Colonic mucosa (tissue), 4 donors: ENCODE measurements at places on chromosomes 6 and 20.
A peak's percentile ranks its signal among the peaks of the same experiment; 100 is the strongest.

GRCh38 chr6:121297694-121298093 lies 36.6 kb downstream of the TBC1D32 start:
- no peak overlapping the region for H3K27ac ChIP-seq
- no peaks in the 10 kb centered on the region for H3K27me3 ChIP-seq
- DNase-seq, result no peak

- H3K27ac ChIP-seq, result no peak overlapping the region
- no peaks in the 10 kb centered on the region for H3K4me1 ChIP-seq
- H3K4me3 ChIP-seq, result no peak overlapping the region
- no peaks in the 10 kb centered on the region for H3K36me3 ChIP-seq
Observed at GRCh38 chr20:19522071-19522801, 235.8 kb upstream of the RIN2 start.

- peaks cover 4% of the 10 kb centered on the region for H3K4me1 ChIP-seq
- H3K27me3 ChIP-seq, result no peaks in the 10 kb centered on the region
- no peak for DNase-seq
Observed at GRCh38 chr6:57089265-57089664, 723 bp upstream of the ZNF451 start.

DNA sequence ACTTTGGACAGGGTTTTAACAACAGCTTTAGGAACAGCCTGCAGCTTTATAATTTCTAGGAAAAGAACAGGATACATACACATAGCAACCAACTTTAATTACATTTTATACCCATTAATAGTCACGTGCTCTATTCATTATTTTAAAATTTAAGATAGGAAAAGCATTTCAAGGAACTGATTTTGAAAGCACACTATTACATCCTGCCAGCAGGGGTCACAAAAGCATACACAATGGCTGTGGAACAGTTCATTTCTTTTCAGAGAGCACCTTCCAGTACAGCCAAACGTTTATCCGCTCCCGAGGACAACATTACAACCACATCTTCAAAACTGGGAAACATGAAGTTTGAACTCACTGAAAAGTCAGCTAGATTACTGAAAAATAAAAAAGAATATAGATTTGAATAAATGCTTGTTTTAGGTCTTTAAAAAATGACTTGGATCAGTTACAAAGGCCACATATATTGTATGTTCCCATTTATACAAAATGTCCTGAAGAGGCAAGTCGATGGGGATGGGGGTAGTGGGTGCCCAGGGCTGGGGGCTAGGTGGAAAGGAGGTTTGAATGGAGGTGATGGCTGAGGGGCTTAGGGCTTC lies 104.6 kb upstream of the EXOC2 start:
- H3K4me1 ChIP-seq, result no peaks in the 10 kb centered on the region
- no peak overlapping the region for H3K27ac ChIP-seq
- no peaks in the 10 kb centered on the region for H3K36me3 ChIP-seq

DNA sequence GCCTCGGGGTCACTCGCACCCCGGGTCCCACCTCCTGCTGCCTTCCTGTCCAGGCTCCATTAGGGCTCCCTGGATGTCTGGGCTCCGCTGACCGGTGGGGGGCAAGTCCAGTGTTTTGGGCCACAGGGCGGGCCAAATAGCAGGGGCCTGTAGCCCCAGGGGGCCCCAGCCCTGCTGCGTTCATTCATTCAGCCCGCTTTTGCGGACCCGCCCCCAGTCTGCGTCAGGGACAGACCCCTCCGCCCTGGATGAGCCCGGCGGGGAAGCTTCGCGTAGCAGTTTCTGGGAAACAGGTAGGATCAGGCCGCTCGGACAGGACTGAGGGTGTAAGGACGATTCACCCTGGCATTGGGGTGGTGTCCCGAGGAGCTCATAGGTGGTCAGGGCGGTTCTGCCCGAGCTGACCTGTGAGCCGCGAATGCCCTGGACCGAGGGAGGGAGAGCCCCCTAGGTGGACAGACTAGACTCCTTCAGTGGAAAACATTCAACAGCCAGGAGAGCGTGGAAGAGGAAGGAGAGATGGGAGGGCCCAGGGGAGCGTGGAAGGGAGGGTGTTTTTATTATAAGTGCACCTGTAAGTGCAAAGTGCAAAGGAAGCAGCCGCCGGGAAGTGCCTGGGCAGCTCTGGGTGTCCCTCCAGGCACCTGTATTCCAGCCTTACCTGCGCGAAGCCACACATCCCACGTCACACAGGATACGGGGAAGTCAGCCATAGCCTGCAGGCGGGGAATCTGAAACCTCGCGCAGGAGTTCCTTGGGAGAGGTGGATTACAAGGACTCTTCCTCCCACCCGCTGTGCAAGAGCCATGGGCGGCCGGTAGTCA lies 662 bp downstream of the ENTPD6 start:
- H3K36me3 ChIP-seq, result no peaks in the 10 kb centered on the region
- peak overlapping the region; percentile 94 for H3K27ac ChIP-seq
- H3K27me3 ChIP-seq, result no peaks in the 10 kb centered on the region
- peak overlapping the region; percentile 83 for H3K4me3 ChIP-seq
- DNase-seq, result peak; percentile 87
- peaks cover 10% of the 10 kb centered on the region for H3K4me1 ChIP-seq

- no peak for DNase-seq
- no peak overlapping the region for H3K27ac ChIP-seq
- no peaks in the 10 kb centered on the region for H3K4me1 ChIP-seq
- no peaks in the 10 kb centered on the region for H3K27me3 ChIP-seq
- H3K4me3 ChIP-seq, result no peak overlapping the region
- no peaks in the 10 kb centered on the region for H3K36me3 ChIP-seq
Observed at GRCh38 chr6:88908598-88909548, 54.5 kb downstream of the RNGTT start.

DNA sequence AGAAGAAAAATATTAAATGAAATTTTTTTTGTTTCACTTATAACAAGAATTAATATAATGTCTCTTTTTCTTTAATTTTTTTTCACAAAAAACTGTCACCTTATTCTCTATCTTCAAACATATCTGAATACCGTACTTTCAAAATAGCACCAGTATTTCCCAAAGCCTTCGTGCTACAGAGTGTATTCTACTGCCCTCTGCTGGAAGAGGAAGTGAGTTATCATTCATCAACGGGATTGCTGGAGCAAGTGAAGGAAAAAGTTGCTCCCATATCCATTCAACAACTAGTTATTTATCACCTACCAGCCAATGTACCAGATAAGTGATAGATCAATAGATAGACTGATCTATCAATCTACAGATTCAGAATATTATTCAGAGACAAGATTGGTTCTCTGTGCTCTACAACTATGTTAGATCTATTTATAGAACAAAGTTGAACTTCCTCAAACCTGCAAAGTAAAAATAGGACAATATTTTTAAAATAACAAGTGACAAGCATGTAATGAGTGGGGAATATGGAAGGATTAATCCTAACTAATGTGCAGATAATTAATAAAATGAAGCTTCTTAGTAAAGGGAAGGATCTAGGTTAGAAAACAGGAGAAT lies 26.7 kb upstream of the TFAP2B start:
- no peak for DNase-seq
- no peak overlapping the region for H3K4me3 ChIP-seq
- no peaks in the 10 kb centered on the region for H3K36me3 ChIP-seq
- no peak overlapping the region for H3K27ac ChIP-seq

DNA sequence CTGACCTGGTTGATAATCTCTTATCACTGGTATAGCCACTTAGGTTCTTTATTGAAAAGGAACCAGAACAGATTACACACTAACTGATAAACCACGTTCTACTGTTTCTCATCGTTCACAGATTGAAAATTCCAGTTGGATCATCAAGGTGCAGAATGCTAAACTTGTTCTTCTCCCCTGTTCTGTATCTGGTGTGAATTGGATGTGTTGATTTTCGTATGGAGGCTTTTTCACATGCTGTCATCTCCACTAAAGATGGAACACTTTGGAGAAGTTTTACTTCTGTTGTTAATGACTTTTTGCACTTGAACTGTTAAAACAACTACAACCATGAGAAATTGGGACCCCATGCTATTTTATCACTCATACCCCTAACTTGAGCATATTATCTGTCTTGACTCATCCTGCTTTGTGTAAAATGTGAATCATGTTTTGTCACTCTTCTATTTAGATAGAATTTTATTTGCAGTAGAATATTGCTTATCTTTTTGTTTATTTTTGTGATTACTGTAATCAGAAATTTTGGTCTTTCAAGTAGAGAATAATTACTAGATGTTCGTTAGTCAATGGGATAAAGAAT lies 17.5 kb downstream of the VAPB start:
- no peaks in the 10 kb centered on the region for H3K4me1 ChIP-seq
- H3K36me3 ChIP-seq, result no peaks in the 10 kb centered on the region
- H3K27ac ChIP-seq, result no peak overlapping the region
- DNase-seq, result no peak
- no peak overlapping the region for H3K4me3 ChIP-seq

- H3K27ac ChIP-seq, result no peak overlapping the region
- H3K27me3 ChIP-seq, result no peaks in the 10 kb centered on the region
- no peak overlapping the region for H3K4me3 ChIP-seq
- H3K4me1 ChIP-seq, result no peaks in the 10 kb centered on the region
- H3K36me3 ChIP-seq, result no peaks in the 10 kb centered on the region
Observed at GRCh38 chr6:20802596-20802995, 268.3 kb downstream of the CDKAL1 start.

GRCh38 chr6:71888756-71889340 lies 2.5 kb downstream of the RIMS1 start:
- no peak for DNase-seq
- H3K36me3 ChIP-seq, result no peaks in the 10 kb centered on the region
- H3K27ac ChIP-seq, result no peak overlapping the region

GRCh38 chr6:6590530-6590929 lies 2.0 kb downstream of the LY86 start:
- no peaks in the 10 kb centered on the region for H3K4me1 ChIP-seq
- no peak overlapping the region for H3K27ac ChIP-seq
- no peak overlapping the region for H3K4me3 ChIP-seq
- no peaks in the 10 kb centered on the region for H3K36me3 ChIP-seq
- DNase-seq, result no peak

DNA sequence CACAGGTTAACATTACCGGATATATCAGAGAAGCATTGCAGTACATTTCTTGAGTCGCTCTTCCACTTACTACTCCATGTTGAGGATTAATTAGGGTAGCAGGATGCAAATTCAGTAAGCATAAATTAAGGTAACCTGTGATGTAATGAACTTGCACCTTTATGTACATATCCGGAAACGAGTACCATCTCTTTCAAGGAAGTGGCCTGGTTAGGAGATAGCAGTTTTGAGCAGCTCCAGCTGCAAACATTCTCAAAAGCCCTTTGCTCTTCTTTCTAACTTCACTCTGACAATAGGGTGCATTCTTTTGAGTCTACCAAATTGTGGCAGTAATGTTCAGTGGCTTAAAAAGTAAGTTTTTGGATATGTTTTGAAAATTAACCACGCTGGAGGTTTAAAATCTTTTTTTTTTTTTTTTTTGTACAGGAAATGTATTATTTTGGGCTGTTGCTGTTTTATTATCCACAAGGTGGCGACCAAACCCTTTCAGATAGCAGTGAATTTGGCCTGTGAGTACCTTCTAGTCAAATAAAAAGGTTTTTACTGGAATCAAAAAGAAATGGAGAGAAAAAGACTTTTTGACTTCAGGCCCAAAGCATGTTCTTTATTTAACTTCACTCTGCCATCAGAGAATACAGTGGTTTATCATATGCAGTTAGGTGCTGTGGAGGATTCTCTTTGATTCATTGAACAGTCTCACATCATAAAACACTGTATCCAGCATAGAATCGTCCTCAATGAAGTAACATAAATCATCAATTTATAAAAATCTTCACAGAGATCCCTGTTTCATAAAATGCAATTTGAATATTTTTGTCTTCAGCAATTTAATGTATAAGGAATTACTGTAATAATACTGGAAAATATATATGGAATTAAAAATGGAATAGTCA lies 8.9 kb downstream of the FAM217B start:
- H3K27ac ChIP-seq, result no peak overlapping the region
- H3K4me3 ChIP-seq, result no peak overlapping the region
- H3K36me3 ChIP-seq, result no peaks in the 10 kb centered on the region
- H3K4me1 ChIP-seq, result no peaks in the 10 kb centered on the region

DNA sequence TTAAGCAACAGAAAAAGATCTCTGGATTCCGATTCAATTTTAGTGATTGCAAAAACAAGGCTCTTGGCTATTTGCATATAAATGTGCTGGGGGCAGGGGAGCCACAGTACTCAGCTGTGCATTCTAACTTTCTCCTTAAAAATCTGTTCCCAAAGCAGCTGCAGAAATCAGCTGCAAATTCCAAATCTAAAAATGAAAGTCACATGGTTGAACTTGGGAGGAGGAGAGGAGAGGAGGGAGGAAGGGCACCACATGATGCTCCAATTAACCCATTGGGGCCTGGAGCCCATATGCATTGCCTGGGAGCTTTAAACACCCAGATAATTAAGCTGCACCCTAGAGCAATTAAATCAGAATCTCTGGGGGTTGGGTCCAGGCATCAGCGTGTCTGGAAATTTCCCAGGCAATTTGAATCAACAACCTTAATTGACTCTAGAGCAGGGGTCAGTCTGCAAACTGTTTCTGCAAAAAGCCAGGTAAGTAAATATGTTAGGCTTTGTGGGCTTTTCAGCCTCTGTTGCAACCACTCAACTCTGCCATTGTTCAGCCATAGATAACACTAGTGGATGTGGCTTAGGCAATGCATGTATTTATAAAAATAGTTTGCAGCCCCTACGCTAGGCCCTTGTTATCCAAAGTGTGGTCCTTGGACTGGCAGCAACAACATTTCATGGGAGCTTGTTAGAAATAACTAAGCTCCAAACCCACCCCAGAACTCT lies 508.1 kb downstream of the KIF16B start:
- no peak overlapping the region for H3K4me3 ChIP-seq
- no peaks in the 10 kb centered on the region for H3K27me3 ChIP-seq
- no peaks in the 10 kb centered on the region for H3K4me1 ChIP-seq

GRCh38 chr6:33927616-33928015 lies 123.8 kb upstream of the MLN start:
- no peaks in the 10 kb centered on the region for H3K4me1 ChIP-seq
- no peak overlapping the region for H3K27ac ChIP-seq
- H3K4me3 ChIP-seq, result no peak overlapping the region

GRCh38 chr20:45111799-45112471 lies 3.0 kb downstream of the WFDC5 start:
- no peaks in the 10 kb centered on the region for H3K4me1 ChIP-seq
- H3K27ac ChIP-seq, result no peak overlapping the region
- no peak for DNase-seq
- no peak overlapping the region for H3K4me3 ChIP-seq
- H3K36me3 ChIP-seq, result no peaks in the 10 kb centered on the region

DNA sequence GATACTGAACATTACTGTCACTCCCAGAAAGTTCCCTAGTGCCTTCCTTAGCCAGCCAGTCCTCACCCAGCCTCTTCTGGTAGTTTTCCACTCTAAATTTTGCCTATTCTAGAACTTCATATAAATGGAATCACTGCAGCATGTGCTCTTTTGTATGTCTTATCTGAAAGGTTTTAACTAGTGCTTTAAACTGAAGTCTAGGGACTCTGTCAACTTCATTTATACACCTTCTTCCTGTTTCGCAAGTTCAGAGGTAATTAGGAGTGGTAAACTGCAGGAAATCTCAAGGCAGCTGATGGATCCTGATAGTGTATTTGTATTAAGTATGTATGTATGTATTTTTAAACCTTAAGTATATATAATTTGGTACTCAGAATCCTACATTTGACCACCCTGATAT lies 94.3 kb downstream of the TCP11 start:
- DNase-seq, result no peak
- no peaks in the 10 kb centered on the region for H3K27me3 ChIP-seq
- H3K4me1 ChIP-seq, result peaks cover 43% of the 10 kb centered on the region
- H3K36me3 ChIP-seq, result no peaks in the 10 kb centered on the region
- H3K27ac ChIP-seq, result peak overlapping the region; percentile 95

GRCh38 chr6:37516076-37516919 lies 16.6 kb upstream of the CCDC167 start:
- H3K36me3 ChIP-seq, result no peaks in the 10 kb centered on the region
- no peak overlapping the region for H3K4me3 ChIP-seq
- H3K27me3 ChIP-seq, result no peaks in the 10 kb centered on the region
- peaks cover 5% of the 10 kb centered on the region for H3K4me1 ChIP-seq
- H3K27ac ChIP-seq, result peak overlapping the region; percentile 47

GRCh38 chr6:14841901-14842421 lies 403.9 kb upstream of the JARID2 start:
- H3K27me3 ChIP-seq, result no peaks in the 10 kb centered on the region
- no peak overlapping the region for H3K4me3 ChIP-seq
- no peaks in the 10 kb centered on the region for H3K36me3 ChIP-seq
- H3K27ac ChIP-seq, result no peak overlapping the region
